ENCODE measurements at places on chromosomes 4 and X.

DNA sequence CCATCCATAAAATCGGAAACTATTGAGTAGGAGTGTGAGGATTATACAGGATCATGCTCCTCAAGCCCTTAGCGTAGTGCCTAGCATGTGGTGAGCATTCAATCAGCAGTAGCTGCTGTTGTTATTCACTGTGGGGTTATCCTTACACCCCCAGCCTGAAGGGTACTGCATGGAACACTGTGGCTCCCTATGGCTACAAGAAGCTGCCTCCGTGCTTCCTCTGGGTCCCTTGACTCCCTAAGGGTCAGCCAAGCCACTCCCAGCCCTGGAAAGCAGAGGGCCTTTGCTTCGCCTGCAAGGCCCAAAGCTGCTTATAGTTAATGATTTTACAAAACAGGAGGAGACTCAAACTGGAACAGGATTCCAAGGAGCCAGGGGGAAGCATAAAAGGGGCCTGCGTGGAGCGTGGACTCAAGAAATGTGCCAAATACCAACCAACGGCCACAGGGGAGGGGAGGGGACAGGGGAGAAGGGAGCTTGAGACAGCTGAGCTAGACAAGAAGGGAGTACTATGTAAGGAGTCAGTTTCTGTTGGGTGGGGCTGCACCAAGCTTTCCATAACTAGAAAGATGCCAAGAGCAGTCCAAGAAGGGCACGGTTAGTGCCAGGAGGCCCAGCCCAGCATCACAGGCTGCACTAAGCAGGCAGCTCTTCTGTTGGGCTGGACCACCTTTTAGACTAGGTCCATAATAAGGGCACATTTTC is 15.9 kb downstream of the SEPTIN6 start:
- no peak for DNase-seq

- DNase-seq = no peak
Measured at GRCh38 chr4:144504883-144505282, 141.1 kb upstream of the HHIP start.

- no peak for DNase-seq
Measured at GRCh38 chr4:74738464-74739143, 55.7 kb downstream of the BTC start.

GRCh38 chr4:122156819-122157218 is 4.7 kb downstream of the BLTP1 start:
- DNase-seq = no peak

- DNase-seq = no peak
Measured at GRCh38 chr4:77473509-77473908, 132.1 kb upstream of the CXCL13 start.

GRCh38 chr4:76673362-76673761 is 224.6 kb downstream of the SOWAHB start:
- no peak for DNase-seq

DNA sequence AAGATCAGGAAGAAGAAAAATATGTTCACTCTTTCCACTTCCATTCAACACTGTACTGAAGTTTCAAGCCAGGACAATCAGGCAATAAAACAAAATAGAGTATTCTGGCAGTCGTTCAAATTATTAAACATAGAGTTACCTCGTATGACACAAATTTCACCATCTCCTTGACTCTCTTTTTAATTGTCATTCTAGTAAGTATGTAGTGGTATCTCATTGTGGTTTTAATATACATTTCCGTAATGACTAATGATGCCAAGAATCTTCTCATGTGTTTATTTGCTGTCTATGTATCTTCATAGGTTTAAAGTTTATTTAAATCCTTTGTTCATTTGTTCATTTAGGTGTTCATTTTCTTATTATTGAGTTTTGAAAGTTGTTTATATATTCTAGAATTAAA is 352.2 kb downstream of the IDS start:
- DNase-seq = no peak

DNA sequence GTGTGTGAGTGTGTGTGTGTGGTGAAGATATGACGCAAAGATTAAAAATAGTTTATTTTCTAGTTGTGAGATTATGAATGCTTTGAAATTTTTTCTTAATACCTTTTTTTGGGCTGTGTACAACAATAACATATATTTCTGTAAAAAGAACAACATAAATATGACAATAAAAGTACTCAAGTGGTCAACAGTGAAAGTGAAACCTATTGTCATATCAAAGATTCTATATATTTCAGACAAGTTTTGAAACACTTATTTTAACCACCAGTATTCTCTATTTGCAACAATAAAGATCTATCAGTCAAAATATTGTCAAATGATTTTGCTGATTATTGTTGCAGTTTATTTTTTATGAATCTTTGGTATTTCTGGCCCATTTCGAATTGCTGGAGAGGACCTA is 98.0 kb downstream of the SPOCK3 start:
- no peak for DNase-seq

GRCh38 chrX:40278340-40279090 is 180.8 kb upstream of the BCOR start:
- DNase-seq = peak; percentile 10
